ENCODE measurements at places on chromosomes 1 and 21.

DNA sequence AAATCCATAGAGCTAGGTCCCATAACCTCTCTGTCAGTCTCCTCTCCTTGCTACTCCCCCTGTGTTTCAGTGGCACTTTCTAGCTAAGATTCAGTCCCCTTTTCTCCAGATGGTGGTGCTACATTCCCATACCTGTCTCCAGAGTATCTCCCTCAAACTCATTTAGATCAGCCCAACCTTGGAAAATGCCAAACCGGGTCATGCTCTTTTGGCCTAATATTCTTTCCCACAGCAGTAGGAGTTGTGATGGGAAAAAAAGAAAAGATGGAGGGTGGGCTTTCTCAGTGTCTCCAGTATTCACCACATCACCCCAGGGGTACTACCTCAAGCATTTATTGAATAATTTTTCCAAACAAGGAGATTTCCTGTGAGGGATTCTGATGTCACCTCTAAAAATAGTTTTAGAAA, 3.2 kb upstream of the RXFP4 start:
- DNase-seq = peak; percentile 59

GRCh38 chr1:116836099-116836498, 73.6 kb upstream of the PTGFRN start:
- DNase-seq = no peak

GRCh38 chr1:150985179-150985825, 3.2 kb downstream of the ANXA9 start:
- no peak for DNase-seq

GRCh38 chr1:204465546-204466415, 28.8 kb downstream of the PIK3C2B start:
- DNase-seq = no peak

GRCh38 chr1:106555571-106555970, 500.9 kb upstream of the PRMT6 start:
- DNase-seq = no peak

- DNase-seq = no peak
Measured at GRCh38 chr1:170545476-170545875, 13.5 kb downstream of the GORAB start.

GRCh38 chr1:166295656-166296055, 128.9 kb upstream of the FAM78B start:
- DNase-seq = no peak

GRCh38 chr1:109759513-109760334, 4.0 kb downstream of the EPS8L3 start:
- no peak for DNase-seq

DNA sequence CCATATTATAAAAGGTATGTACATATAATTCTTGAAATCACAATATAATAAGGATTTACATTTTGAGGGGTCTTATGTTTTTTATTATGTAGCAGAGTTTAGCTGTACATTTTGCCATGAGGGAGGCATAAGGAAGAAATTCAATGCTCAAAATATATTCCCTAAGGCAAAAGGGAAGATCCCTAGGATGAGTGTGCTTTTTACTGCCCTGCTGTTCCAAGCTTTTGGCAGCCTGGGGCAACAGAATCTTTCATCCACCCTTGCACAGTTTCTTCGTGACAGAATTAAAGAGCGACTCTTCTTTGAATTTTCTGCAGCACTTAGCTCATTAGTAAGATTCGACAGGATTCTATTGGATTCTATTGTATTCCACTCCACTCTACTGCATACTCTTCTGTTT, 39.5 kb upstream of the DAB1 start:
- no peak for DNase-seq

DNA sequence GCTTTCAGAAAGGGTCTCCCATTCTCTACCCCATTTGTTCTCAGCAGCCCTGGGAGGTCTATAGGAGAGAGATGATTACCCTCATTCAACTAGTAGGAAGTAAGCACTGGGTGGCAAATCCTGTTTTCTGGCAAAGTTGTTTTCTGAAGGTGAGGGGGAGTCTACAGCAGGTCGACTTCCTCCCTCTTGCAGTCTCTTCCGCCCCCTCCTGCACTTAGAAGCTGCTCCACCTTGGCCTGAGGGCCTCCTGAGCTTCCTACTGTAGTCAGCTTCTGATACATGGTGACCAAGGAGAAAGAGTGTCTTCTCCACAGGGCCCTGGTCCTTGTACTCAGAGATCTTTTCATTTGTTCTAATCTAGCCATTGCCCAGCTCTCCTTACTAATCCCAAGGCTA, 93.1 kb downstream of the RGL1 start:
- DNase-seq = no peak

GRCh38 chr1:10741696-10742095, 54.8 kb downstream of the CASZ1 start:
- no peak for DNase-seq

DNA sequence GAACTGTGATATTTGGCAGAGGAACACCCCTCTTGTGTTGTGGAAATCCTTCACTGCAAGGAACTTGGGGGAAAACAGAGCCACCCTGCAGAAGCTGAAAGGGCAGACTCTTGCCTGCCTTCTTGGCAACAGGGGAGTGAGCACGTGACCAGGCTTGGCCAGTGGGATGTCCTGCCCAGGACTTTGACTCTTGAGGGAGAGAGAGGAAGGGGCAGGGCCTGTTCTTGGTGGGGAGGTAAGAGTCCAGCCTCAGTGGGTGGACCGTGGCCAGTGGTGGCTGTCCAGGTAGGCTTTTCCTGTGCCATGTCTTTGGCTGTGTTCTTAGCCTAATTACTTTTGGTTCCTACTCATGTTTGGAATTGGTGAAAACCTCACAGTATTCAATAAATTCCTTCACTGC, 8.6 kb upstream of the AK2 start:
- DNase-seq = no peak

- DNase-seq = no peak
Measured at GRCh38 chr1:219171192-219171935, 2.3 kb upstream of the LYPLAL1 start.

GRCh38 chr1:192442736-192443135, 125.9 kb downstream of the RGS21 start:
- no peak for DNase-seq

DNA sequence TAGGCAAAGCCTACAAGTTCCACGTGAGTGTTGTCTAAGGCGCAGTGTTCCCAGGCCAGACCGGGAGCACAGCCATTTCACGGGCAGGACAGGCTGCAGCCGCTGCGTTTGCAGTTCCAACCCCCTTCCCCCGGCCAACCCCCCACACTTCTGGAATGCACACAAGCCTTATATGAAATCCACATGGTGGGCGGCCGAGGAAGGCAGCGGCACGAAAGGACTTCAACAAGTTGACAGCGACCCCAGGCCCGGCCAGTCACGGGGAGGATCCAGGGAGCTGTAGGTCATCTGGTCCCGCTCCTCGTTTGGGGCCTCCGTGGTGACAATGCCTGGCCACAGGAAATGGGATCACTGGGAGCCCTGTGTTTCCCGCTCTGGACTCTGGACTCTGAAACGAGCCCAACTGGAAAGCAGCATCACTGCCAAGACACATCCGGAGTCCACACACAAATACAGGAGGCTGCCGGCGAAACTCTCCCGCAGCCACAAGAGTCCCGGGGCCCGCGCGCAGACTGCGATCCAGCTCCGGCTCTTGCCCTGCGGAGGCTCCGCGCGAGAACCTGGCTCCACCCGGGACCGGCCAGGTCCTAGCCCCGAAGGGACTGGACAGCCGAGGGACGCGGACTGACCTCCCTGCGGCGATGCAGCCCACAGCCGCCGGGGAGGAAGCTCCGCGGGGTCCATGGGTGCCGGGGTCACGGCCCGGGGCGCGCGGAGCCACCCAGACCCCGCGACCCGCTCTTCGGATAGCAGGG, 794 bp downstream of the NID1 start:
- DNase-seq = no peak

DNA sequence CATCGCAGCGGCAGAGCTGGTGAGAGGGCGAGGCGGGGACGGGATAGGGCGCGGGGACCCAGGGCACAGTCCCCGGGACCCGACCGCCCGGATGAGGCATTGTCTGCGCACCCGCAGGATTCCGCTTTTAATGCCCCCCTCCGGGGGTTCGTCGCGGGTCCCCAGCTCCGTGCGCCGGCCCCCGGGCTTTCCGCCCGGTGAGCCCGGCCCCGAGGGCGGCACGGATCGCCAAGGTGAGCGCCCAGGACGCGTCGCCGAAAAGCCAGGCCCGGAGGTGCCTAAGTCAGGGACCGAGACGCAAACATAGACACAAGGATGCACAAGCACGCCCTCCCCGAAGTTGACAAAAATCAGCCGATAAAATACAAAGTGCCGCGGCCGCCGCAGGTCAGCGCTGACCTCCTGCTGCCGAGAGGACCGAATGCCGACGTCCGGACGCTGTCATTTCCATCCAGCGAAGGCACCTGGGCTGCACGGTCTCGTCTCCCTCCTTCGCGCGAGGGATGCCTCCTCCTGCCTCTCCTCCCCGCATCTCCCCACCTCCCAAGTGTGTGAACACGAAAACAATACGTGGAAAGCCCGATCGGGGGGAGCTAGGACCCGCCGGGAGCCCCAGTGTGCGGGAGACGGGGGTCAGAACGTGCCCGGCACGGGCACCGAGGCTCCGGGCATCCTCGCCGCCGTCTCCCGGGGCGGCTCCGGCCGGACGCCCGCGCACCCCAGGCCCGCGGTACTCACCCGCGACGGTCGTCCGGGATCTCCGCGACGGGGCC, 101.1 kb upstream of the SOD1 start:
- peak; percentile 58 for DNase-seq

All from NCI-H1930 (cell line).